ENCODE measurements at places on chromosomes 2 and 18.

- DNase-seq: no peak
These were observed 49.8 kb downstream of the CAB39 start for GRCh38 chr2:230762317-230762896.

- DNase-seq: no peak
These were observed 1241.1 kb upstream of the ZEB2 start for GRCh38 chr2:145760781-145761649.

DNA sequence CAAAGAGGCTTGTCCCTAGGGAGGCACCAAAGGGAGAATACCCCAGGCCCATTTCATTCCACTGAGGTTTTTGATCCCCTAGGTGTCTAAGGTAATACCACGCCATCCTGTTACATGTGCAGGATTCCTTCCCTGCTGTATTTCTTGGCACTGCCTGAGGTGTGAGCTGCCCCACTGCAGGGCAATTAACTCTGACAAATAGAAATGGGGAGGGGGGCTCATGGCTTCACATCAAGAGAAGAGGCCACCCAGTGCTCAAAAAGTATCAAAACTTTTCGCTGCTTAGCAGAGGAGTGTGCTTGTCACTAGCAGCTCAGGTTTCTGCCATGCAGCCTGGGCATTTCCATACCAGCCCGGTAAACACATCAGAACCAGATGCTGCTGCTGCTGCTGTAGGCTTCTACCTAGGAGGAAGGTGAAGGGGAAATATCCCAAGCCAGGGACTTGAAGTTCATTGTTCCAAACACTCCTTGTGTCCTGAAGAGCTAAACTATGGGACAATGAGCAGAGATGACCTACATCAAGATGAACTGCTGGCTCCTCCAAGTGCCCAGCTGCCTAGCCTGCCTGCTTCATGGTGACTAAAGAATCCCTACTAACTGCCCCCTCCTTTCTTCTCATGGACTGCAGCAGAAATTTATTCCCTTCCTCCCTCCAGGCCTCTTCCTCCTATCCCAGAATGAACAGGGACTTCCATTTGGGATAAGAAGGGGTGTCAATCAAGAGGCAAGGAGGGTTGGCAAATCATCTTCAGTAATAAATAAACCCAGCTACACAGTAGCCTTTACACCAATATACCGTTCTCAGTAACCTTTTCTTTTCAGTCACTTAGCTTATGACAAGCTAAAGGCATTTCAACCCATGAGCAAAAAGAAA, 16.4 kb downstream of the POU3F3 start:
- no peak for DNase-seq

DNA sequence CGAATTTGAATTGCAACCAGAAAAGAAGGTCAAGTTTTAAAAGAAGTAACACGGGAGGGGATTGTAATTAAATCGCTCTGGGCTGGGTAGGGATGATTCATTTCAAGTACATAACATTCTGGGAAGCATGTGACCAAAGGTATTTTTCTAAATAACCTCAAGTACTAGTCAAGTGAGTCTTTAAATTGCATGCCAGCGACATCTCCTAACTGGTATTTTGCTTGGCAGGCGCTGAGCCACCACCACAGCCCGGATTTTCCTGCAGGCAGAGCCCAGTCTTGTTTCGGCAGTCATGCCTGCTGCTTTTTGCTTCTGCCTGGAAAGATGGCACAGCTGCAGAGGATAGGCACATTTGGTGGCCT, 33.7 kb upstream of the NPAS2 start:
- DNase-seq: no peak

- DNase-seq: no peak
These were observed 91.3 kb upstream of the RBBP8 start for GRCh38 chr18:22841840-22842239.

DNA sequence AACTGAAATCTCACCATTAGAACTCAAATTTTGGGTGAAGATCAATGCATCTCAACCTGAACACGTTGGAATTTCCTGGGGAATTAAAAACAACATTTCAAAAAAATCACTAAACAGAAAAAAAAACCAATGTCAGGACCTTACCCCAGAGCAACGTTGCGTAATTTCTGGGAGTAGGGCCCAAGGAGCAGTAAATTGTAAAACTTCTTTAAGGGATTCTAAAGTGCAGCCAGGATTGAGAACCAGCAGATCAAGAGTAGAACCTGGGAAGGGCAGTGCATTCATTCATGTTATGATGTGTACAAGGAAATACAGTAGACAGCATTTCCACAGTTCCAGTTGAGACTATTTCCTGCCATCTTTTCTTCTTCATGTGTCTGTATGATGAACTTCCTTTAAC, 56.9 kb downstream of the RHBDD1 start:
- no peak for DNase-seq

- DNase-seq: no peak
These were observed 188.0 kb upstream of the PKDCC start for GRCh38 chr2:41859615-41860514.

- no peak for DNase-seq
These were observed 3.7 kb upstream of the KLHL14 start for GRCh38 chr18:32776561-32776960.

- no peak for DNase-seq
These were observed 137.3 kb downstream of the ZNF516 start for GRCh38 chr18:76357585-76358260.
